B cell (primary cell): ENCODE measurements at places on chromosomes 11 and 22.

- no peak overlapping the region for H3K4me3 ChIP-seq
- no peaks in the 10 kb centered on the region for H3K4me1 ChIP-seq
- no peaks in the 10 kb centered on the region for H3K27me3 ChIP-seq
- no peak overlapping the region for H3K27ac ChIP-seq
Observed at GRCh38 chr22:32333769-32334659, 23.7 kb upstream of the RFPL3 start.

DNA sequence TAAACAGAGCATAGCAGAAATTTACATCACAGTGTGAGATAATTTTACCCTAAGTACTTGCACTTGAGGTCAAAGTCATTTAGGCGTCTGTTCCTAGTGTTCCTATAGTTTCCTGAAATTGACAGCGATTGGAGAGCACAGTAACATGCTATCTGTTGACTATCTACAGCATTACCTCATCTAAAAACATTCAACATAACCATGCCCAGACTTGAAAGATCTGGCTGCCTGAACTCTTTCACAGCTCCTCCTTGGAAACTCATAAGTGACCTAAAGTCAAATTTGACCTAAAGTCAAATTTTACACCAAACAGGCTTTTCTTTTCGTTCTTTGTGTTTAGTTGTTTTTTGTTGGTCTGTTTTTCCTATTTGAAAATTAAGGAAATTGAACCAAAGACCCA lies 233.8 kb upstream of the UBASH3B start:
- no peak for DNase-seq
- no peaks in the 10 kb centered on the region for H3K4me1 ChIP-seq
- H3K27me3 ChIP-seq, result no peaks in the 10 kb centered on the region
- H3K36me3 ChIP-seq, result no peaks in the 10 kb centered on the region
- no peak overlapping the region for H3K27ac ChIP-seq

- no peak overlapping the region for H3K27ac ChIP-seq
- no peaks in the 10 kb centered on the region for H3K36me3 ChIP-seq
- DNase-seq, result no peak
- no peak overlapping the region for H3K4me3 ChIP-seq
- no peaks in the 10 kb centered on the region for H3K27me3 ChIP-seq
- no peaks in the 10 kb centered on the region for H3K4me1 ChIP-seq
Observed at GRCh38 chr22:37145180-37146050, 4.3 kb downstream of the IL2RB start.

GRCh38 chr11:111521135-111521534 lies 6.6 kb downstream of the HOATZ start:
- H3K36me3 ChIP-seq, result no peaks in the 10 kb centered on the region
- no peaks in the 10 kb centered on the region for H3K27me3 ChIP-seq
- no peak overlapping the region for H3K4me3 ChIP-seq
- DNase-seq, result no peak
- H3K4me1 ChIP-seq, result no peaks in the 10 kb centered on the region
- H3K27ac ChIP-seq, result no peak overlapping the region

DNA sequence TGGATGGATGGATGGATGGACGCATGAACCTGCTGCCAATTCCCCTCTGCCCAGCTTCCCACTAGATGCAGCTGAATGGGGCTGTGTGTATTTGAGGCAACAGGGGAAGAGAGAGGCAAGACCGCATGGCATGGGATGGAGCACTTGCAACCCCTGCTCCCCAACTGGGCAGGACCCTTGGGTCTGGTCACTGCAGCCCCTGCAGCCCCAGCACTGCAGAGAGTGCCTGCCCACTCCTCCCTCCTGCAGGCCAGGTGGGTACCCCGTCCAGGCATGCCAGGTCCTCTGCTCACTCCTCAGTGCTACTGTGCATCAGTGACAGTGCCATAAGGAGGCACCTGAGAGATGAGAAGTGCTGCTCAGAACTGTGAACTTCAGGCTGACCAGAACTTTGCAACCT lies 40.3 kb downstream of the OSBPL5 start:
- H3K4me3 ChIP-seq, result no peak overlapping the region
- H3K36me3 ChIP-seq, result no peaks in the 10 kb centered on the region
- H3K4me1 ChIP-seq, result no peaks in the 10 kb centered on the region
- H3K27me3 ChIP-seq, result no peaks in the 10 kb centered on the region
- no peak overlapping the region for H3K27ac ChIP-seq

- H3K4me1 ChIP-seq, result no peaks in the 10 kb centered on the region
- no peak overlapping the region for H3K27ac ChIP-seq
- DNase-seq, result no peak
- H3K27me3 ChIP-seq, result no peaks in the 10 kb centered on the region
- H3K4me3 ChIP-seq, result no peak overlapping the region
Observed at GRCh38 chr11:126523441-126524205, 168.1 kb downstream of the ST3GAL4 start.

- no peaks in the 10 kb centered on the region for H3K36me3 ChIP-seq
- no peaks in the 10 kb centered on the region for H3K27me3 ChIP-seq
- DNase-seq, result no peak
- H3K4me1 ChIP-seq, result no peaks in the 10 kb centered on the region
- H3K27ac ChIP-seq, result no peak overlapping the region
- no peak overlapping the region for H3K4me3 ChIP-seq
Observed at GRCh38 chr11:11252403-11252802, 100.6 kb downstream of the CSNK2A3 start.

DNA sequence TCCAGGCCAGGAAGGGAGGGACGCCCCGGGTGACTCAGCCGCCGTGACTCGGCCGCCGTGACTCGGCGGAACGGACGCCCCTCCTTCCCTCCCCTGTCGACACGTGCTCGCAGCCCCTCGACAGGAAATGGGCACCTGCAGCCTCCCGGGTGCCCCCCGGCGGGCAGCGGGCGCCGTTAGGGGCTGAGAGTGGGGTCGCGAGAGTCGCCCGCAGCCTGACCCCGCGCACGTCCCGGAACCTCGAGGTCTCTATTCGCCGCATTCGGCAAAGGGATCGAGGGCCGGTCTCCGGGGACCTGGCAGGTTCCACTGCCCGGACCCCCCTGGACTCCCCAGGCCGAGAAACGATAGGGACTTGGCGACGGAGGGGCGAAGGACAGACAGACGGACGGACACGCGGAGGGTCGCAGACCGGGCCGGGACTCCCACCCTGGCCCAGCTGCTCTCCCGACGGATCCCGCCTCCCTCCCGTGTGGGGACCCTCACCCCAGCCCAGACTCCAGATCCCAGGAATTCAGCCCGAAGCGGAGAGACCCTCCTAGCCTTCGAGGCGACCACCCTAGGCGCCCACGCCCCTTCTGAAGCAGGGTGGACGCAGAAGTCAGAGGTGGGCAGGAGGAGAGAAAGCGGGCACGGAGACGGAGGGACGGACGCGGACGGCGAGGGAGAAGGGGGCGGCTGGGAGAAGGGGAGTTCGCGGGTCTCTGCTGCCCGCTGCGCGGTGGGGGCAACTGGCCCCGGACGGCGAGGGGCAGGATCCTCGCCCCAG lies 648 bp downstream of the FOSL1 start:
- H3K4me1 ChIP-seq, result peaks cover 20% of the 10 kb centered on the region
- peaks cover 24% of the 10 kb centered on the region for H3K27me3 ChIP-seq
- H3K4me3 ChIP-seq, result peak overlapping the region; percentile 17
- H3K36me3 ChIP-seq, result no peaks in the 10 kb centered on the region

DNA sequence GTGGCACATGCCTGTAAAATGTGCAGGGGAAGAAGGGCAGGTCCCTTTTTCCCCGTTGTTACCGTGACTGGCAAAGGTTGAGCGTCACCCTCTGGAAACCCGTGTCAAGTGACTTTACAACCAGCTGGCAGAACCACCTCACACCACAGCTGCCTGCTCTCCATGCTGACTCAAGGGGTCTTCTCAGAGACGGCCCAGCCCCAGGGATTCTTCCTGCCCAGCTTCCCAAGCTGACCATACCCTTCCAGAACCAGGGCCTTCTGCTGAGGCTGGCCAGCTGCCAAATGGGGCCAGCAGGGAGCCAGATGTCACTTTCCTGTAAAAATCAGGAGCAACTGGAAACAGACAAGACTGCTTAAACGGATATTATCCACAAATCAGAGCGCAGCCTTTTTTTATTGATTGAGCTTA lies 6.3 kb downstream of the PC start:
- H3K4me3 ChIP-seq, result no peak overlapping the region
- no peaks in the 10 kb centered on the region for H3K36me3 ChIP-seq
- H3K27me3 ChIP-seq, result no peaks in the 10 kb centered on the region
- H3K27ac ChIP-seq, result no peak overlapping the region
- DNase-seq, result no peak

DNA sequence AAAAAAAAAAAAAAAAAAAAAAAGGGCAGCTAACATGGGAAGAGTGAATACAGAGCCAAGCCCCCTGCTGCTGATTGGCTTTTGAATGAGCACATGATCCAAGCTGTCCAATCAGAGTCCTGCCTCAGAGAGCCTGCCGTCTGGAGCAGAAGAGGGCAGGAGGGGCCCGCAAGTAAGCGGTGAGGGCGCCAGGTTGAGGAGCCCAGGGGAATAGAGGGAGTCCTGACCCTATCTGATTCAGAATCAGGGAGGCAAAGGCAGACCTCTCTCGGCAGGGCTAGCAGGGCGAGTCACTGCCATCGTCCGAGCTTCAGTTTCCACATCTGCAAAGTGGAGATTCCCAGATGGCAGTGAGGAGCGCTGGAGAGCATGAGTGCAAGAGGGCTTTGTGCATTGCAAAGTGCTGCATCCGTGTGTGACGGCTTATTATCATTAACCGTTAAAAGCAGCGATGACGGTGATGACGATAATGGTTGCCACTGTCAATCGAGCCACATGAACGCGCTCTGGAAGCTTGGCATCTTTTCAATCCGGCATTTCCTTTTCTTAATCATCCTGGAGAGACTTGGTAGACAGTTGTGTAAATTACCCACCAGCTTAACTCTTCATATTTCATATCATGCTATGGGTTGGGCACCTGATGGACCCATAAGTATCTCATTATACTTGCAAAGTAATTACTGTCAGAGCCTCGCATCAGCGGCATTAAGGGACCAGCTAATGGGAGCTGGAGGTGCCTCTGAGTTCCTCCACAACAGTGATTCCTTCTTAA lies 68.6 kb upstream of the ATXN10 start:
- peaks cover 11% of the 10 kb centered on the region for H3K4me1 ChIP-seq
- H3K27me3 ChIP-seq, result no peaks in the 10 kb centered on the region
- no peak overlapping the region for H3K4me3 ChIP-seq
- no peak for DNase-seq

DNA sequence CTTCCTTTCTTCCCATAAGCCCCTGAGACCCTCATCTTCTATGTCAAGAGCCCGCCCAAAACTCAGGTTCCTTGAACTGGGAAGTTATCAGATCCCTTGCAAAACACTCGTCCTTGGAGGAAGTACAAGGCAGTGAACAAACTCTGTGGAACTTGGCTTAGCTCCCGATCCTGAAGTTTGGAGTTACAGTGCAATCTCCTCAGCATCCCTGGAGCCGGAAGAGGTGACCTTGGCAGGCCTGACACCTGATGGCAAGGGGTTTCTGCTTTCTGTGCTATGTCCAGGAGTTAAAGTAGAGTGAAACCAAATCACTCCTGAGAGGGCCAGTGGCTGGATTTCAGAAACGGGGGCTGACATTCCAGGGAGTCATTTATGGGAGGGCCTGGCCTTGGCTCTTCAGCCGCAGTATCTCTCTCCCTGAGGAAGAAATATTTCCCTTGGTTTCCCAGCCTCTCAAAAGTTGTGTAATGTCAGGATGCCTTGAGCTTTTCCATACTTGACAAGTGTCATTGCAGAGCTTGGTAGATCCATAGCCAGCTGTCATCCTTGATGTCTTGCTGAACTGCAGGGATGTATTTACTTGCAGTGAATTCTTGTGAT lies 1.9 kb upstream of the GRAMD1B start:
- H3K4me1 ChIP-seq, result no peaks in the 10 kb centered on the region
- no peak for DNase-seq
- no peak overlapping the region for H3K27ac ChIP-seq
- no peaks in the 10 kb centered on the region for H3K27me3 ChIP-seq
- H3K36me3 ChIP-seq, result no peaks in the 10 kb centered on the region

DNA sequence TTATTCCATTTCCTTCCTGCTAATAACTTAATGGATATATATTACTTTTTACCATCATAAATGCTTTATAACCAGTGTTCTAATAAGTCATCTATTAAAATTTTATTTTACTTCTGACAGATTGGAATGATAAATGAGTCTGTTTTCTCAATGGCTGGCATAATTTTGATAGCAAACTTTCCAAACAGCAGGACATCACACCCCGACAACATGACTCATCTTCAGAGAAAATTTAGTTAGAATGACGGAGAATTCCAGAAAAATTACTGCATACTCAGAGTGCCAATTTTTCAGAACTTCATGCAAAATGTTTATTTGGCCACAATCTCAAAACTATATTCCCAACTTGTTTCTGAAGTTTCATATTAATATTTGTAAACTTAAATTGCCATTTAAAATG lies 174.4 kb downstream of the SWAP70 start:
- no peak overlapping the region for H3K27ac ChIP-seq
- H3K4me3 ChIP-seq, result no peak overlapping the region
- H3K27me3 ChIP-seq, result no peaks in the 10 kb centered on the region
- H3K36me3 ChIP-seq, result no peaks in the 10 kb centered on the region

- H3K4me3 ChIP-seq, result no peak overlapping the region
- no peak overlapping the region for H3K27ac ChIP-seq
- H3K4me1 ChIP-seq, result no peaks in the 10 kb centered on the region
- H3K27me3 ChIP-seq, result peaks cover 15% of the 10 kb centered on the region
- no peak for DNase-seq
- no peaks in the 10 kb centered on the region for H3K36me3 ChIP-seq
Observed at GRCh38 chr11:83572581-83573496, 286.7 kb upstream of the CCDC90B start.

DNA sequence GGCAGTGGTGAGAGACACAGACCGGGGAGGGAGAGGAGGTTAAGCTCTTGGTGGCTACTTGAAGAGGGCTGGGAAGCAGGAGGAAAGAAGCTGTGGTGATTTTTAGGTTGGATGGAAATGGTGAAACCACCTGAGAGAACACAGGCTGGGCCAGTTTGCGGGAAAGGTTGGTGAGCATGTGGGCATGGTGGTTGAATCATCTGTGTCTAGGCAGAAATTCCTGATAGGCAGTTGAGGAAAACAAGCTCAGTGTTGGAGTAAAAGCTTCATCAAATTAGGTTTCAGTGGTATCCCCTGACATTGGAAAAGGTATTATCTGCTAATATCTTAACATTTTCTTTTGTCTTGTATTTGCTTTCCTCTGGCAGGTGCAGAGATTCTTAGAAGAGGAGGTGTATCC lies 4.3 kb upstream of the SGSM3 start:
- no peak for DNase-seq
- no peaks in the 10 kb centered on the region for H3K4me1 ChIP-seq
- H3K27me3 ChIP-seq, result no peaks in the 10 kb centered on the region
- peak overlapping the region; percentile 10 for H3K27ac ChIP-seq
- peaks cover 6% of the 10 kb centered on the region for H3K36me3 ChIP-seq
- H3K4me3 ChIP-seq, result no peak overlapping the region

DNA sequence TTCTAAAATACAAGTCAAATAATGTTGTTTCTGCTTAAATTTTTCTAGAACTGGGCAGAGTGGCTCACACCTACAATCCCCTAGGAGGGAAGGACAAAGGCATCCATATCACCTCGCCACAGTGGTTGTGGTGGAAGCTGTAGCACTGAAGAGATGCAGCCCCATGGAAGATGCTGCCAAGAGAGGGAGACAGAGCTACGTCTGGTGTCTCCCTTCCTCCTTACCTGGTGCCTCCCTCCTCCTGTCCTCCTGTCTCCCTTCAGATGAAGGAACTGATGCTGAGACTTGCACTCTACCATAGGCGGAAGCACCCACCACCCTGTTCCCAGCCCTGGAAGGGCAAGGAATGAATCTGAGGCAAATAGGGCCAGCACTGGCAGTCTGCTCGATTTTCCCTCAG lies 22.3 kb downstream of the MMP27 start:
- peaks cover 3% of the 10 kb centered on the region for H3K27me3 ChIP-seq
- no peak overlapping the region for H3K4me3 ChIP-seq
- no peaks in the 10 kb centered on the region for H3K36me3 ChIP-seq
- no peak overlapping the region for H3K27ac ChIP-seq
- DNase-seq, result no peak

- H3K4me1 ChIP-seq, result peaks cover 60% of the 10 kb centered on the region
- no peak within 1 kb of the TSS for H3K27ac ChIP-seq
- H3K36me3 ChIP-seq, result no peaks in the 10 kb centered on the region
- no peak within 1 kb of the TSS for H3K4me3 ChIP-seq
- peak; percentile 56 for DNase-seq
Observed at GRCh38 chr11:118224511-118225188, at the start of gene JAML. JAML (minus strand) TSS chr11:118225011; CDS start chr11:118214866, 10,145 bp downstream.
